ENCODE measurements at places on chromosomes 6 and 20.

GRCh38 chr6:52352239-52353018, 9.5 kb upstream of the PAQR8 start:
- no peak for DNase-seq

- no peak for DNase-seq
These were observed 6.6 kb downstream of the ECI2 start for GRCh38 chr6:4128748-4129147.

DNA sequence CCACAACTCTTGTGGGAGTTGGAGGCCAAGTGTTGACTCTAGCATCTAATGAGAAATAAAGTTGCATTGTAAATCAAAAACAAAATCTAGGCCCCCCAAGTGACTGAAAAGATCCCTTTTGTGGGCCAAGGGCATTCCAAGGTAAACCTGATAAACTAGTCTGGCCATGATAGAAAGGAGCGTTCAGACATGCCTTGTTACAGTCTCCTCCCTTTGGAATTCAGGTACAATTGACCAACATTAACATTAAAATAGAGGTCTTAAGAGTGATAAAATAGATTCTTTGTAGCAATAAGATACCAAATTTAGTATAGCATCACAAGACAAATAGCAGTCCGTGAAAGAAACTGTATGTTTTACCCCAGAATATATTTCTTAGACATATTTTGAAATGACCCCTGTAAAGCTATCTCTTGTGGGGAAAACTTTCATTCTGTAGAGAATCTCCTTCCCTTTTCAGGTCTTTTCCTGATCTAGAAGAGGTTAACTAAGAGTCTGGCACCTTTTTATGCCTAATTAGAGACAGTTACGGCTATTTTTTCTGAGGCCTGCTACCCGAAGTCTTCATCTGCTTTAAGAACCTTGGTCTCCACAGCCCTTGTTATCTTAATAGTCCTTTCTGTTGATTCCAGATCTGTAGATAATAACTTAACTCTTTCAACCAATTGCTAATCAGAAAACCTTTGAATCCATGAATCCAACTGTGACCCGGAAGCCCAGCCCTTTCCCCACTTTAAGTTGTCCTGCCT, 495.4 kb upstream of the MMS22L start:
- DNase-seq, result no peak

- no peak for DNase-seq
These were observed 148.8 kb upstream of the EPHA7 start for GRCh38 chr6:93568169-93568568.

DNA sequence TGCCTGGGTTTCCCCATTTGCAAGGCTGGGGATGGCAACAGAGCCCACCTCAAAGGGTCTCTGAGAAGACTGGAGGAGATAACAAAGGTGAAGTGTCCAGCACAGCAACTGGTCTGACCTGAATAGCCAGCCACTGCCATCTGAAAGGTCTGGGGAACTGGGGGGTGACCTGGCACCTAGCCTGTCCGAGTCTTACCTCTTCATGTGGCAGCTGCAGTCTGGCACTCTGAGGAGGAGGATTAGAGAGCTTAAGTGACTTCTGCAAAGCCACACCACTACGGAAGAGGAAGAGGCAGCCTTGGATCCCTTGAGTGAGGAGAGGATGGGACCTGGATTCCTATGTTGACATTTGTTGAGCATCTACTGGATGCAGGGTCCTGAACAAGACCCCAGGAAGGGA, 22.2 kb downstream of the C20orf203 start:
- DNase-seq, result no peak

DNA sequence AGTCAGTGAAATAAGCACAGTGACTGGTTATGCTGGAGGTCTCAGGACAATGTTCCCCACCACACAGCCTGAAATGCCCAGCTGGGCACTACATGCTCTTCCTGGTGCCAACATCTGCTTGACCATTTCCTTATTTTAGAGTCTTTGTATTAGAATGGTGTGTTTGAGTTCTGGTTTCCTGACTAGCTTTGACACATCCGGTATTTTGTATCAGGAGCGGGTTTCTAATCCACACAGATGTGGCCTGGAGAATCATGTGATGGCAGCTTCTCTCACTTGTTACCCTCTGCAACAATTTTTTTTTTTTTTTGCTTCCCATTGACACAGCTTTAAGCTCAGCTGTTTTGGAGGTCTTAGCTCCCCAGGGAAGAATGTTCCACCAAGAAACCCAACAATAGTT, 164.5 kb upstream of the CST7 start:
- no peak for DNase-seq

DNA sequence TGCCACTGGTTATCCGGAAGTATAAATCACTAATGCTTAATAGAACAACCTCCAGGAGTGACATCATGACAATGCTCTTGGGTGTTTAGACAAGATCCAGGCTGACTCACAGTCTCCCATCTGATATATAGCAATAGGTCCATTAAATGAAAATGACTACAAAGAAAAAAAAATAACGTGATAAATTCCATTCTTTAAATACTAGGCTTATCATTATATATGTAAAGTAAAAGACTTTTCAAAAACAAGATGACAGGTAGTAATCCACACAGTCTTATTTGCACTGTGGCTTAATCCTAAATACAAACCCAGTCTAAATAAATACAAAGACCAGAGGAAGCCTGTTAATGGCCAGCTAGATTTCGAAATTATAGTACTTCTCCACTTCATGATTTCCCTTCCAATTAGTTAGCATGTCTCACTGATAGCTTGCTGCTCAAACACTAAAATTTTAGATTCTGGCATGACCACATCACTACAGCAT, 149.1 kb upstream of the BEND3 start:
- no peak for DNase-seq

- DNase-seq, result no peak
These were observed 11.1 kb downstream of the MTHFD1L start for GRCh38 chr6:150876598-150876997.

GRCh38 chr20:48456366-48457192, 371.2 kb downstream of the PREX1 start:
- no peak for DNase-seq

DNA sequence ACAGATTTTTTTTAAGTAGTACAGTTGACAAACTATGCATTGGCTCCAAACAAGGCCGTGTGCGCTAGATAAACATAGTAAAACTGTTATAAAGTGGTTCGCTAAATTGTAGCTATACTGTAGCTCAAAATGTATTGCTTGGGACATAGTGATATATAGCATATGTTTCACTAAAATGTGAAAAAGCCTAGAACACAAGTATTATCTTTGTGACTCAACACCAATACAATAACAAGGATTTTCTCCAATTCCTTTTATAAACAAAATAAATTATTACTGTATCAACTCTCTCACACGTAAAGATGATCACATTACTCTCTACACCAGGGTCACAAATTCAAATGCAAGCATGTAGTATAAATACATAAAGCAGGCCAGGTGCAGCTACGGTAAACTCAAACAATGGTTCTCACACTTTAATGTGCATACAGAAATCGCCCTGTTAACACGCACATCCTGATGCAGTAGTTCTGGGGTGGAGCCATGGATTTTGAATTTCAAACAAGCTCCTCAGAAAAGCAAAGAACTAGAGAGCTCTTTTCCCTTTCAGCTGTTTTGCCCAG, 214.6 kb downstream of the GMDS start:
- DNase-seq, result no peak

DNA sequence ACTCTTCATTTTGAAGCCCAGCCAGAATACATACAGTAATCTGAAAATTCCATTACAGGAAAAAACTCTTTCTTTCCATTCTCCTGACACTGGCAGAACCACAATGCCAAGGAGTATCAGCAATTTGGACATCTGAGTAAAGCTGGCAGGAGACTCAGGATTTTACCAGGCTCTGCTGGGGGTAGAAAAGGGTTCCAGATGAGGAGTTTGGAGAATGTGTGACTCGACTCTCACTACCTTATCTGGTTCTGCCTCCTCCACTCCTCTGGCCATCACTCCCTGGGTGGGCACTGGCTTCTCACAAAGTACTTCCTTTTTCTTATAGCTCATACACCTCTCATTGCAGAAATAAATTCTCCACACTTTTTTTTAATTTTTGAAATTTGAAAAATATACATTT, 10.6 kb upstream of the WFDC8 start:
- DNase-seq, result no peak

- no peak for DNase-seq
These were observed 25.1 kb downstream of the FKBP5 start for GRCh38 chr6:35663447-35664235.

DNA sequence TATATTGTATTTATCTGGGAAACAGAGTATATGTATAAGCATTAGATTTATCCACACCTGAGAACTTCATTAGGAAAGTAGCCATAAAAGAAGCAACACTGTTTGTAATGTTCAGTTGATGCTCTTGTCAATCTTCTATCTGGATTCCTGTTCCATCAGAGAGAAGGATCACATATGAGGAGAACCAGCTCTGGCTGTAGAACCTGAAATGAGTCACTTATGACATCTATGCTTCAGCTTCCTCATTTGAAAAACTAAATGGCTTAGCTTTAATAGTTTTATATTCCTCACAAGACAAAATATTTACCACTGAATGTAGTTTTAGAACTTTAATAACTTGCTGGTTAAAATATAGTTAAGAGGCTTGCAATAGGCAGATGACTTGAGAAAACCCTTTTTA, 144.7 kb downstream of the TASP1 start:
- no peak for DNase-seq

GRCh38 chr6:14966906-14967711, 278.8 kb upstream of the JARID2 start:
- DNase-seq, result no peak

DNA sequence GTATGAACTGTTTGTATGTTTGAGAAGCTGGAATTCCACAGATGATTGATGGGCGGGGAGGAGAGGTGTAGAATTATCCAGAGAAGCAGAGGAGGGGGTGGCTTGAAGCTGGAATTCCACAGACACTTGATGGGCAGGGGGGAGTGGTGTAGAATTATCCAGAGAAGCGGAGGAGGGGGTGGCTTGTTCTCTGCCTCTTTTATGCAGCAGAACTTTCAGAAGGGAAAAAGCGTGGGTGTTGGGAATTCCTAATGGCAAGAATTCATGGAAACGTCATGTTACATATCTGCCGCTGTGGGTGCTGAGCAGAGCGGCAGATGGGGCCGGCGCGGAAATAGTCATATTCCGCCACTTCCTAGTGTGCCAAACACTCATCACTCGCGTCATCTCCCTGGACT, 167.9 kb upstream of the KCNG1 start:
- DNase-seq, result no peak

Measured in HEK293T (cell line).